D721Med (cell line): ENCODE measurements at places on chromosomes 5 and 9.

- DNase-seq, result no peak
Observed at GRCh38 chr9:93368437-93368836, 83.0 kb upstream of the FAM120A start.

- DNase-seq, result no peak
Observed at GRCh38 chr5:133474851-133475590, 137.3 kb downstream of the FSTL4 start.

GRCh38 chr9:17775656-17776055 lies 196.8 kb downstream of the SH3GL2 start:
- DNase-seq, result no peak

DNA sequence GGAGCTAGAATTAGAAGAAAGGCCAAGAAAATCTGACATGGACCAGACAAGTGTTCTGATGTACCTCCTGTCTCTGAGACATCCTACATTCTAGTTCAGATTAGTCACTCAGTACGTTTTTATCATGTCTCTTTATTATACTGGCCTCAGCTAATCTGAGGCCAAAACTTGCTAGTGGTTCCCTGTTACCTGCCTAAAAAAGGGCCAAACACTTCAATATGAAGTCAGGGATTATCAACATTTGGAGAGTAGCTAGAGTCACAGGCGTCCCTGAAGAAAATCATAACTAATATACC lies 587.4 kb downstream of the PRELID2 start:
- DNase-seq, result no peak

DNA sequence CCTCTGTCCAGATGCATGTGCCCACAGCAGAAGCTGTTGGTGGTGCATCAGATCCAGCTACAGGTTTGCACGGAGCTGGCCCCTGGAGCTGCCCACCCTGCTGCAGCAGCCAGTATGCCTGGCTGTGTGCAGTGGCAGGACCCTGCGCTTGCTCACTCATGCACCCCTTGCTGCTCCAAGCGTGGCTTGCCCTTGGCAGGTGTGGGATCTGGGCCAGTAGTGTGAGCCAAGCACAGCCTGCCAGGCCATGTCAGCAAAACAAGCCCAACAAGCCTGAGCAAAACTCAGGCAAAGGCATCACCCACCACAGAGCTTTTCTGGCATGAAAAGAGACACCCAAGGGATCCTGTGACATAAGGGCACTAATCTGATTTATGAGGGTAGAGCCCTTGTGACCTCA lies 18.3 kb upstream of the ECPAS start:
- DNase-seq, result no peak

DNA sequence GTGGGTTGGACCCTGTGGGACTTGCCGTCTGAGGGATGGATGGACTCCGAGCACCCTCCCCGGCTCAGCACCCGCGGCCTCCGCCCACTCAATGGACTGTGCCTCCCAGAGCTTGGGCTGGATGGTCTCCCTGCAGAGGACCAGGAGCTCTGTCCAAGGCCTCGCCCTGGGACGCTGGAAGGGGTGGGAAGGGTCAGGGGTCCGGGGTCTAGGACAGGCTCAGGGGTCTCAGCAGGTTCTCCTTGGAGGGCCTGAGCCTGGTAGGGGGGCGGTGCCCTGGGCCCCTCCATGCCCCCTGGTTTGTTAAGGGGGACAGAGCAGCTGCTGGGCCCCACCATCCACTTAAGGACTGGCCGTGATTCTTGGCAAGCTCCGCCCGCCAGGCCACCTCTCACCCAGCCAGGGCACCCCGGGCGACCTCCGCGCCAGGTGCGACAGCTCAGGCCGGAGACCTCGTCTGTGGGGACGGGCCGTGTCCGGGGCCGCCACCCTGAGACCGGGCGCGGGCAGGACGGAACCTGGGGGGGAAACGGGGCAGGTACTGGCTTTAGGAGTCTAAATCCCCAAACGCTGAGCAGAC lies 29.2 kb downstream of the EXOC3 start:
- no peak for DNase-seq

DNA sequence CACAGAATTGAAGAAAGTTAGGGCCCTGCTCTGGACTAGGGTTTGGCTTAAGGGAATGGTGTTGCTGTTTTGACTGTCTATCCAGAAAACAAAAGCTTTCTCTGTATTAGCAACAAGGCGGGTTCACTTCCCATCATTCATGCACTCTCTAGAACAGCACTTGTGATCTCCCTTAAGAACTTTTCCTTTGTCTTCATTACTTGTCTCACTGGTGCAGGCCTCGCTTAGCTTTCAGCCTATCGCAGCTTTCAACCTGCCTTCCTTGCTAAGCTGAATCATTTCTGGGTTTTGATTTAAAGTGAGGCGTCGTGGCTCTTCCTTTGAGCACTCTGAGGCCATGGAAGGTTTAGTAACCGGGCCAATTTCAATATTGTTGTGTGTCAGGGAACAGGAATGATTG lies 35.2 kb upstream of the LPCAT1 start:
- DNase-seq, result no peak

DNA sequence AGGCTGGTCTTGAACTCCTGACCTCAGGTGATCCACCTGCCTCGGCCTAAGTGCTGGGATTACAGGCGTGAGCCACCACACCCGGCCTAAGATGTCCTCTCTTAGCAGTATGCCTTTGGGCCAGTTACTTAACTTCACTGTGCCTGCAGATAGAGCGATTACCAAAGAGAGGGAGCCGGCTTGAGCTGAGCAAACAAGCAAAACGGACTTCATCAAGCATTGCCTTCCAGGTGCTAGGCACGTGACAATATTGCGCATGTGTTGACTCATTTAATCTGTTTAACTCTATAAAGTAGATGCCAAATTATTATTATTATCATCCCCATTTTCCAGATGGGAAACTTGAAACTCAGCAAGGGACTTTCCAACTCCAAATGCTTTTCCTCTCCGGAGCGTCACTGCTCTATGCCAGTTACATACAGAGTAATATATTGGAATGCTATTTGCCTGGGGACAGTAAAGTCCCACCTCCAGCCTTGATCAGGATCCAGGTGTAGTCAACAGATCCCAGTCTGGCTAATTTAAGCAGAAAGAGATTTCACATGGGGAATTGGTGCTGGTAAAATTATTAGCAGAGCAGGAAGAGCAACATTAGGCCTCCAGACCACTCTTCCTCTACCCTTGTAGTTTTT lies 5.6 kb upstream of the C9orf152 start:
- no peak for DNase-seq

GRCh38 chr5:124871303-124871702 lies 124.9 kb upstream of the ZNF608 start:
- DNase-seq, result no peak

- no peak for DNase-seq
Observed at GRCh38 chr9:6538666-6539071, 106.9 kb downstream of the GLDC start.

GRCh38 chr9:79610019-79610631 lies 38.4 kb downstream of the TLE4 start:
- DNase-seq, result no peak

GRCh38 chr5:58666598-58667581 lies 84.0 kb downstream of the RAB3C start:
- no peak for DNase-seq

DNA sequence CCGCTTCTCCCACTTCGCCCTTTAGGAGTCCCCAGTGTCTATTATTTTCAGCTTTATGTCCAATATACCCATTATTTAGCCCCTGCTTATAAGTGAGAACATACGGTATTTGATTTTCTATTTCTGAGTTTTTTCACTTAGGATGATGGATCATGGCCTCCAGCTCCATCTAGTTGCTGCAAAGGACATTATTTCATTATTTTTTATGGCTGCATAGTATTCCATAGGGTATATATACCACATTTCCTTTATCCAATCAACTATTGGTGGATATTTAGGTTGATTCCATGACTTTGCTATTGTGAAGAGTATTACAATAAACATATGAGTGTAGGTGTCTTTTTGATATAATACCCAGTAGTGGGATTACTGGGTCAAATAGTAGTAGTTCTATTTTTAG lies 162.9 kb downstream of the FER start:
- no peak for DNase-seq

DNA sequence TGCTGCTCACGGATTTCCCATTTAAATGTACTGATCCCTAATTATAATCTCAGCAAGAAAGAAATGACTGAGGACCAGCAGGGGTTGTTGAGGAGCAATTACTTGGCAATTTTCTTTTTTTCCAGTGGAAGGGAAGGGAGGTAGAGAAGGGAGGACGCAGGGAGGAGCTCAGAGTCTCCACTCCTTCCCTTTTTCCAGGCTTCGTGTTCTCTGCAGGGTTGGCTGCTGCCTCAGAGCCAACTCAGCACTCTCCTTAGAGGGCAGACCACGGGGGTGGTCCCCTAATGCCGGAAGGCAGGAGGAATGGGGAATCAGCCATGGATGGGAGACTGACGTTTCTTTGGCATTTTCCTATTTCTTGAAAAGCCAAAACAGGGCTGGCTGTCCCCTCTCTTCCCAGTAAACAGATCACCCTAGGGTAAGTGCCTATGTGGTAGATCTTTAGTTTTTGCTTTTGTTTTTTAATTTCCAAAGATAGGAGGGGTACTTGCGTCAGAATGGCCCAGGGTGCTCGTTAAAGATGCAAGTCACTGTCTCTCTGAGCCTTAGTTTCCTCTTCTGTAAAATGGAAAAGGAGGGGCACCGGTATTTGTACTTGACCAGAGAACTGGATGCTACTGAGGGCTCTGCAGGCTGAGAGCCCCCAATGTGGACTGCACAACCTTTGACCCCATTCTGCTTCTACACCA lies 39.6 kb upstream of the LCP2 start:
- DNase-seq, result no peak

DNA sequence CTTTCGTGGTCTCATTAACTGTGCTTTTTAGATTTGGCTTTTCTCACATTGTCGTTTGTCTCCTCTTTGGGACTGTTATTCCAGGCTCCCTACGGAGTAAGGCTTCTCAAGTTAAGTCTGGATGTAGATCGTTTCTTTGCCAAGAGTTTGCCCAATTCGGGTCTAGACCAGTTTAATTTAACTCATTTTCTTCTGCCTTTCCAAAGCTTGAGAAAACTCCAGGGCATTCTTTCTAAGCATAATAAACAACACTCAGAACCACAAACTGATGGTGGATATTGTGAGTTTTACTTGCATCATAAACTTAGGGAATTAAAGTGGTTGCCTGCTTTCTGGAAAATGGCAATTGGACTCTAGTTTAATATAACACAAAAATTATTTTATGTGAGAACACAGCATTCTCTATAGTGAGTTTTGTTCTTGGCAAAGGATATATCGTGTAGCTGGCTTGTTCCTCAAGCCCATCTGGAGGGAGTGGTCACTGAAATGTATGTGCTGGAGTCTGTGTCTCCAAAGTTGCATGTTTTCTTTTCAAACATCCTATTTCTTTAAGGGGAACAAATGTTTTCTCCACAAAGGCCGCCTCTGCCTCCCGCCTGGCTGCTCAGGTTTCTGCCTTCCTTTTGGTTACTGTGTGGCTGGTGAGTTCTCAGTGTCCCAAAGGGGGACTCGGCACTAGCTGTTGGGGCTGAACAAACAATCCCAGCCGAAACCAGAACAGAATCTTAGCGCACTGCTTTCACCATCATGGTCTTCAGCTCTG lies 211.3 kb upstream of the FBN2 start:
- DNase-seq, result no peak

DNA sequence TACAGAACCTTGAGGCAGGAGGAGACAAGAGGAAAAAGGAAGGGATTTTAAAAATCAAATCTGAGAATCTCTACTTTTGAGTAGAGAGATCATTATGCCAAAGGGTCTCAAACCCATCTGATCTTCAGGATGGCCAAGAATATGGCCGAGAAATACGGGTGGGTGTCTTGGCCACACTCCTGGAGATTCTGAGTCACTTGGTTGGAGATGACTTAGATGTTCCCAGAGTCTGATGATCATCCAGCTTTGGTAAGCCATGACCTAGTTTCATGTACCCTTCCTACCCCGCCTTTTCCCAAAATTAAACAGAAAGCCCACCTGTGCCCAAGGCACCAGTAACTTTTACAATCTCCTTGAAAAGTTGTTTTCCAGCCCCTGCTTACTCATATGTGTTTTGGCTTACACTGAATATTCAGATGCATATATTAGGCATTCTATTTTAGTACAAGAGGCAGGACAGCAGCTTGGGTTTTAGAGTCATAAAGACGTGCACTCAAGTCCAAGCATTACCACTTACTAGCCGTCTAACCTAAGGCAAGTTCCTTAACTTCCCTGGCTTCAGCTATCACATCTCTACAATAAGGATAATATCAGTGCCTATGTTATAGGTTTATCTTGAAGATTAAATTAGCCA lies 167.0 kb upstream of the GPR151 start:
- no peak for DNase-seq

GRCh38 chr5:141488591-141489561 lies at the start of gene PCDHGC5:
TSS of gene PCDHGC5 (plus strand) at chr5:141489081. CDS start at chr5:141489241, 160 bp downstream.
- DNase-seq, result peak; percentile 3

GRCh38 chr5:93415819-93416218 lies 165.2 kb downstream of the NR2F1-AS1 start:
- no peak for DNase-seq

DNA sequence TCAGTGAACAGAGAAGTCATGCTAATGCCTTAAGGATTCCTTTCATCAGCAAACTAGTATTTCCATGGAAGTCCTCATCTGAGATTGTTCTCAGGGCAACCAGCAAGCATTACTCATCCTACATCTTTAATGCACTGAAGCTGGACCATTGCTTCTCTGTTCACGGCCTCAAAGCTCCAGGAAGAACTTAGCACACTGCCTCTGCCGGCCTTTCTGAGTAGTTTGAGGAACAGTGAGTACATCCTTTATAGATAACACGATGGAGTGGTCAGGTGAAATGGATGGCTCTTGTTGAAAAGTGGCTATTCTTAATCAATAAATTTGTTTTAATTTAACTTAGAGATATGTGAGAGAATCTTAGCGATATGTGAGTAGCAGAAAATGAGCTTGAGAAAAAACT lies 35.8 kb downstream of the MEGF10 start:
- no peak for DNase-seq

- DNase-seq, result no peak
Observed at GRCh38 chr5:9363026-9363425, 182.8 kb downstream of the SEMA5A start.

DNA sequence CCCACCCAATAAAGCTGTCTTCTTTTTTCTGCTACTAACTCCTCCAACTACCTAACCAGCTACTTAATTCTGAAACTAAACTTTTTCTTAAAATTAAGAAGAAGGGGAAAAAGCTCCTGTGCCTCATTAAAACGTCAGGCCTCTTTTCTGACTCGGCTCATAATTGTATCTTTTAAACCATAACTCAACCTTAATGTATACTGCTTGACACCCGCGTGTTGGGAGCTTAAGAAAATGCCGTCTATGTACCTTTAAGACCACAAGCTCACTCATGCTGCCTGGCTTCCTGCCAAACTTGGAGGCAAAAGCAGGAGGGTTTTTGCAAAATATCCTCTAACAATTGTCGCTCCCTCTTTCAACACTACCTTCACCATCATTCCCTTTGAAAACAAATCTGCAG lies 5.0 kb downstream of the EBF1 start:
- no peak for DNase-seq
